ENCODE measurements at places on chromosomes 6 and 20.

GRCh38 chr6:164195278-164195941, 780.9 kb downstream of the QKI start:
- no peak for DNase-seq

DNA sequence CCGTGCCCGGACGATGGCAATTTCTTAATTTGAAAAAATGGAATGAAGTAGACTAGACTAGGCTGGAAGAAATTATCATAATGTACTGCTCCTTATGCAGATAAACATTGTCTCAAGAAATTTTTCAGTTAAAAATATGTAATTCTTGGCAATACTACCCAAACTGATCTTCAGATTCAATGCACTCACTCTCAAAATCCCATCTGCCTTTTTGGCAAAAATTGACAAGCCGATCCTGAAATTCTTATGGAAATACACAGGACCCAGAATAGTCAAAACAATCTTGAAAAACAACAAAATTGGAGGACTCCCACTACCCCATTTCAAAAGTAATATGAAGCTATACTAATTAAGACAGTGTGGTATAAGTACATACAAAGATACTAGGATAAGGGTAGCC, 19.0 kb downstream of the SLC23A2 start:
- DNase-seq: no peak

DNA sequence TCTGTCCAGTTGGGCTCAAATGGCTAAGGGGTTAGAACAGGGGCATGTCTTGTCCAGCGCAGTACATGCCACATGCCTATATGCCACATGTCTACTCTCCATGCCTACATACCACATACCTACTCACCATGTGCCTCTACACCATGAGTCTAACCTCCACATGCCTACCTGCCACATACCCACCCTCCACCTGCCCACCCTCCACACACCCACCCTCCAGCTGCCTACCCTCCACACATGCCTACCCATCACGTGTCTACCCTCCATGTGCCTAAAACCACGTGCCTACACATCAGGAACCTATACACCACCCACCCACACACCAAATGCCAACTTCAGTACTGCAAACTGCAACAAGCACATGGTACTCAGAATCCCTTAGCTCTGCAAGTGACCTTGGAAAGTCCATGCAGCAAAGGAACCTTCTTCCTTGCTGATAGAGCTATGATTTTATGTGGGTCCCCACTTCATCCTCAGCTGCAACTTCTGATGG, 113.0 kb upstream of the CST7 start:
- no peak for DNase-seq

- DNase-seq: no peak
These were observed 68.0 kb downstream of the EYA2 start for GRCh38 chr20:46962452-46963195.

DNA sequence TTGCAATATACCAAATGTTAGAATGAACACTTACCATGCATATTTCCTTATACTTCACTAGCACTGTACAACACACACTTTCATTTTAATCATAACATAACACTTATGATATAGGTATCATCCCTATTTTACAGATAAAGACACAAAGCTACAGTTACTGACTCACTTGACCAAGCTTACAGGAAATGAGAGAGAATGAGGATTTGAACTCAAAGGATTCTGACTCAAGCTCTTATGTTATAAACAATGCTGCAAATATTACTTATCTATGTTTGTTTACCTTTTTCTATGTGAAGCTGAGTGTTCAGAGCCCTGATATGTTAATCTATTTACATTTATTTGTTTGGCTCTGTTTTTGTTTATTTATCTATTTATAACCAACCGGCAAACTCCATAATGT, 245.4 kb downstream of the PTPRK start:
- DNase-seq: no peak

DNA sequence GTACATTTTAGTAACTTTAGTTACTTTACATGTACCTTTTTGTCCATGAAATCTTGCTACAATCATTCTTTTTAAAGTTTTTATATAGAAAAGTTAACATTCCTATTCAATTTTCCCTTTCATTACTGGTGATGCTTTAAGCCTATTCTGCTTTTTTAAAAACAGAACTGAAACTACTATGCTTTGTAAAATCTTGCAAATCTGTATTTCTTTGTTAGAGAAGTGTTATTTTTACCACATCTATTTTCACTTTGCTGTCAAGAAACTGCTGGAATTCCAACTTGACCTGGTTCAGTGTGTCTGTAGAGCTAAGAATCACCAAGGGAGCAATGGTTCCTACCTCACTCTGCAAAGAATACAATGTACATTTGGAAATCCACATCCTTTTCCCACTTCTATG, 21.8 kb upstream of the SAMD5 start:
- no peak for DNase-seq

GRCh38 chr6:151763938-151764680, 43.4 kb upstream of the ESR1 start:
- no peak for DNase-seq

GRCh38 chr20:3691306-3691705, 9.5 kb upstream of the ADAM33 start:
- DNase-seq: no peak

- DNase-seq: no peak
These were observed 30.1 kb downstream of the CITED2 start for GRCh38 chr6:139344186-139344963.

GRCh38 chr20:9699181-9699580, 139.7 kb downstream of the PAK5 start:
- no peak for DNase-seq

GRCh38 chr6:108952776-108953486, 104.7 kb downstream of the ARMC2 start:
- no peak for DNase-seq

GRCh38 chr6:35317483-35318195, 20.0 kb downstream of the DEF6 start:
- DNase-seq: no peak

DNA sequence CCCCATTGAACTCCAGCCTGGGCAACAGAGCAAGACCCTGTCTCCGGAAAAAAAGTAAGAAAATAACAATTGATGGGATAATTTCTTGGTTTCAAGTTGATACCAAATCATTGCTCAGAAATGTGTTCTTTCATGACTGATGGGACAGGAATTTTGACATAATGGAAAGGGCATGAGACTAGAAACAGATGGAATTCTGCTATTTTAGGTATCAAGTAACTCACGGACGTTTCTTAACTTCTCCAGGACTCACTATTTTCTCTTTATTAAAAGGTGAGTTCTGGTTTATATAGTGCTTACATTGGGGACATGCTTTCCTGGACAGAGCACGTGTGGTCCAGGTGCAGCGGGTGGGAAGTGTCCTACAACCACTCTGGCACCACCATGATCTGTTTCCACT, 6.0 kb upstream of the DSP start:
- DNase-seq: no peak

DNA sequence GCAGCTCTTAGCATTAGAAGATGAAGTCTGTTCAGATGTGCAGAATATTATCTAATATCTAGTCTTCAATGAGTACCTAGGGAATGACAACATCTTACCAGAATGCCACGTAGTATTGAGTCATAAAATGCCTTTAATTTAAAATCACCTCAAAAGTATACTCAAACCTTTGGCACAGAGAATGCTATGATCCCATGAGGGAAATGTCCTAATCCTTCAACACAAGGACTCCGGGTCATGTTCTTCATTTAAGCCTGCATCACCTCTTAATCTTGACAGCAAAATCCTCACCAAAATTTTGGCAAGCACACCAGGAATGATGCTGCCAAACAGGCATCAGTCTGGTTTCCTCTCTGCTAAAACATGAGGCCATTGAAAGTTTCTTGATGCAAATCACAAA, 23.6 kb upstream of the MARCKS start:
- no peak for DNase-seq

GRCh38 chr6:30882759-30883684, 1.3 kb upstream of the DDR1 start:
- no peak for DNase-seq

GRCh38 chr20:38939686-38940085, 13.5 kb downstream of the FAM83D start:
- DNase-seq: no peak

DNA sequence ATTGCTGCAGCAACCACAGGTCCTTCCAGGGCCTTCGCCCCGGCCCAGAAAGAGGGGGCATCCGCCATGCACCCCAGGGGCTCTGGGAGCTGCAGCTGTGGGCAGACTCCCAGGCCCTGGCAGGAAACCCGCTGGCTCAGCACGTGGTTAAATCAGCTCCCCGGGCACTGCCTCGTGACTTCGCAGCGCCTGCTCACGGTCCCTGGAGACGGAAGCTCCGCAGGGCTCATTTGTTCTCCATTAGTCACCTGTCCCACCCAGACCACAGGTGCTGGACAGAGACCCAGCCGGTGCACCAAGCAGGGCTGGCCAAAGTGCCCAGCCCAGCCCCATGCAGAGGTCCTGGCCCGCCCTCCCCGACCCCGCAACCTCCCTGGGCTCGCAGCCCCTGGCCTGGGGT, 14.7 kb downstream of the KCNQ2 start:
- no peak for DNase-seq

DNA sequence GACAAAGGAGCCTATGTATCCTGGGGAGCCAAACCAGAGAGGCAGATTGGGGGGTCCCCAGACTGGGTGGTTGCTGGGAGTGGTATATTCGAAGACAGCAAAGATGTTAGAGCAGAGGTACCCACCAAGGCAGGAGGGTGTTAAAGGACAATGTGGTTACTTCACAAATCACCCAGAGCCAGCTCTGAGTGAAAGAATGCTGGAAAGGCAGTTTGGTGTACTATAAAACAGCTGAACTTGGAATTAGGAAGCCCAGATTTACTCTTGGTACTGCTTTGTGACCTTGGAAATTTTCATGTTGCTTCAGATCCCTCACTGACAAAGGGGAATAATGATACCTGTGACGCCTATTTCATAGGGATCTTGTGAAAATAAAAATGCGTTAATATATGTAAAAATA, 121.6 kb downstream of the CD164 start:
- no peak for DNase-seq

GRCh38 chr6:97668716-97669115, 385.7 kb upstream of the MMS22L start:
- DNase-seq: no peak

DNA sequence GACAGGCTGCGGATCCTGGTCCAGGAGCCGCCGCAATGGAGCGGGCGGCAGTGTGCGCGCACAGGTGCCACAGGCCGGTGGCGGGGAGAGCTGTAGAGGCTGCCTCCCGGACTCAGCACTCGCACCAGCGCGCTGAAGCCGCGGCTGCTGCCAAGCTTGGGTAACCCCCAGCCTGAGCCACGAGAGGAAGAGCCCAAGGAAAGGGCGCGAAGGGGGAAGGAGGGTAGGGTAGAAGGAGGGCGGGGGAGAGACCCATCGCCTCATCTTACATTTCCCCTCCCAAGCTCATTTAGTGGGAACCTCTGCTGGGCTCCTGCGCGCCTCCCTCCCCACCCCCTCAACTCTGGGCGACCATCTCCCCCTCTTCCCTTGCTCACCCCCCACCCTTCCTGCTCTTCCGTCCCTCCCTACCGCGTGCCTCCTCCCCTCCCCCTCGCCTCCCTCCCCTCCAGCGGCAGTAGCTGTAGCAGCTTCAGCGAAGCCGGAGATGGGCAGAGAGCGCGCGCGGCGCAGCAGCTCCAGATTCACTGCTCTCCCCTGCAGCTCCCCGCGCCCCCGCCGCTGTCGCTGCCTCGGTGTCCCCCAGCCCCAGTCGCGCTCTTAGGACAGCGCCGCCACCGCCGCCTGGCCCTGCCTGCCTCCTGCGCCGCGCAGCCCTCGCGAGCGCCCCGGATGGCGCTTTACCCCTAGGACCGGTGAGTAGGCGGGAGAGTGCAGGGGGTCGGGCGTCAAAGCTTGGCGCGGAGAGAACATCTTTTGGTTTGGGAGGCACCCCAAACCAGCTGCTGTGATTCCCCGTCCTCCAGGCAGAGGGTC, at the start of gene FUT9:
FUT9 (plus strand) TSS at position 457 of the 816 bp plus-strand sequence. CDS start 187,182 bp downstream, outside the sequence.
- no peak for DNase-seq

DNA sequence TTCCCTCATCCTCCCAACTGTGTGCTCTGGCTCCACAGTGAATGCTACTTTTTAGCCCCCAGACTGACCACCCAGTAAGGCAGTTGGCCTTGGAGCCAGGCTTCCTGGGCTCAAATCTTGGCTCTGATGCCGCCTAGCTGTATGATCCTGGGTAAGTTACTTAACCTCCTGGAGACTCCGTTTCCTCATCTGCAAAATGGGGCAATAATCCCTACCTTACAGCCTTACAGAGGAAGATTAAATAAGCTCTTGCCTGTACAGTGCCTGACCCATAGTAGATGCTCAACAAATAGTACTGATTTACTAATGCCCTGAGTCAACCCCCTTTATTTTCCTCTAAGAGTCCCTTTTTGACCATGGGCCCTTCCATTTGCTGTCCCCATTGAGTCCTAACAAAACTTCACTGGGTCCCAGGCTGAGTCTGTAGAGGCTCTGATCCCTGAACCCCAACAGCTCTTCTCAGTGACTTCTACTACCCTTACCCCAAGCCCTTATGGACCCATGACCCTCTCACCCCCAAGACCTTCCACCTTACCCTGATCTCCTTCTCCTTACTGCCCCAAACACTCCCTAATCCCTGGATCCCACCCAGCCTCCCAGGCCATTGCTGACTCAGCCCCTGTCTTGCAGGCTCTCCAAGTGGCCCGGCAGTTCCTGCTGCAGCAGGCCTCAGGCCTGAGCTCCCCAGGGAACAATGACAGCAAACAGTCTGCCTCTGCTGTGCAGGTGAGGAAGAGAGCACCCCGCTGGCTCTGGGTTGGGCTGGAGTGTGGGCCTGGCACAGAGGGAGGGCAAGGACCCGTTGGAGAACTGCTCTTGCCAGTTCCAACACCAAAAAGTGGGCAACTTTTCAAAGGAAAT, 31.4 kb downstream of the FOXP4 start:
- DNase-seq: no peak

DNA sequence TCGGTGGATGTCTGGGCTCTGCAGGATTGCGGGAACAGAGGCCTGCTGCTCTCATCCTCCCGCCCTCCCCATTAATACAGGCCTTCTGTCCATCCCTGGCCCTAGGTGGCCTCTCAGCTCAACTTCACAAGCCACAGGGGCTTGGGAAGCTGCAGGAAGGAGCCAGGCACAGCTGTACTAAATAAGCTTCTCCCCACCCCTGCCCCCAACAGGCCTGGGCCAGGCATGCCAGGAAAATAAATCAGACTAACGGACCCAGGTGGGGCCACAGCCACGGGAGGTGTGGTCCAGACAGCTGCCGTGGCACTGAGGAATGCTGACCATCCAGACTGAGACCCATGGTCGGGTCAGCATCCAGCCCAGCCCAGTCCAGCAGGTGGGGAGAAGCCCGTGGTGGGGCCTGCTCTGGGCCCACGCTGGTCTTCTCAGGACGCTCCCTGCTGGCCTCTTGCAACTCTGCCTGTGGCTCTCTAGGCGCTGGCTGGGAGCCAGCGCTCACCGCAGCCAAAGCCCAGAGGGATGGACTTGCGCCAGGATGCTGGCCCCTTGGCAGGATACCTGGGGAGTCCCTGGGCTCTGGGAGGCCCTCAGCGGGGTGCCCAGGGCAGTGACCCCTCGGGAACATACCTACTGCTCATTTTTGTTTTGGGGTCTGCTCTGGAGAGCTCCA, 8.6 kb upstream of the YTHDF1 start:
- DNase-seq: no peak

GRCh38 chr6:2959909-2960719, 11.3 kb downstream of the SERPINB6 start:
- no peak for DNase-seq

Measured in activated T-cell treated with anti-CD3 and anti-CD28 coated beads for 4 hours (primary cell).